ENCODE measurements at places on chromosomes 2 and 18. TPM values are rescaled to one million over a fixed set of nuclear protein-coding genes. Genes with fewer than 3 reads are reported as not detected.

MYL1 gene
- not detected for total RNA-seq

IL36RN gene
- not detected for total RNA-seq

AMMECR1L gene
- 23.5 TPM for total RNA-seq

LRRC30 gene
- not detected for total RNA-seq

RESP18 gene
- total RNA-seq: not detected

ACVR2A gene
- total RNA-seq: 10.1 TPM

IL1F10 gene
- not detected for total RNA-seq

NT5C1B gene
- not detected for total RNA-seq

ZC3H6 gene
- total RNA-seq: 3.0 TPM

LRP2 gene
- not detected for total RNA-seq

FBXO41 gene
- total RNA-seq: 0.33 TPM

SLC9A2 gene
- total RNA-seq: under 0.01 TPM

PLEKHB2 gene
- 95.1 TPM for total RNA-seq

SPDYA gene
- 0.33 TPM for total RNA-seq

ANKRD30BL gene
- not detected for total RNA-seq

SOX11 gene
- total RNA-seq: not detected

FER1L5 gene
- total RNA-seq: not detected

ALK gene
- total RNA-seq: not detected

MROH2A gene
- not detected for total RNA-seq

RBKS gene
- 0.86 TPM for total RNA-seq

MC2R gene
- not detected for total RNA-seq

HNMT gene
- total RNA-seq: 6.2 TPM

C18orf32 gene
- 13.3 TPM for total RNA-seq

PLGLB2 gene
- total RNA-seq: 1.5 TPM

ITGB6 gene
- total RNA-seq: under 0.01 TPM

LYPD1 gene
- 1.9 TPM for total RNA-seq

EFHD1 gene
- total RNA-seq: under 0.01 TPM

DOK6 gene
- total RNA-seq: under 0.01 TPM
